ENCODE measurements at places on chromosomes 11 and 22.

DNA sequence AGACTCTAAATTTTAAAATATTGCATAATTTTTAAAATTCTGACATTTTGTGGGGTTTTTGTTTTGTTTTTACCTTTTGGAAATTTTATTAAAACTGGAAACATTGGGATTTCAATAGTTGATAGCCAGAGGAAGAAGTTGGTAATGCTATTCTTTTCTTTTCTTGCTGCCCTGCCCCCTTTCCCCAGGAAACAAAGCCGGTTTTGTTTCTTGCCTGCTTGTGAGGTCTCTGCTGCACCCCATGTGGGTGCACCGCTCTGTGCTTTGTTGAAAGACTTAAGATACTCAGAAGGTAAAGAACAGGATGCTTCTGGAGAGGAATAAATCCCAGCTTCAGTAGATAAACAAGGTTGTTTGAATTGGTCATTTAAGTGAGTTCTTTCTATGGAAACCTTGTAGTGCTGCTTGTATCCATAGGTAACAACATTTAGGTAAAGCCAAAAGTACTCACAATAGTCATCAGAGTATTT is 87.5 kb downstream of the YAP1 start:
- DNase-seq: no peak

- DNase-seq: no peak
Observed at GRCh38 chr22:48279461-48279756, 1517.0 kb downstream of the TBC1D22A start.

DNA sequence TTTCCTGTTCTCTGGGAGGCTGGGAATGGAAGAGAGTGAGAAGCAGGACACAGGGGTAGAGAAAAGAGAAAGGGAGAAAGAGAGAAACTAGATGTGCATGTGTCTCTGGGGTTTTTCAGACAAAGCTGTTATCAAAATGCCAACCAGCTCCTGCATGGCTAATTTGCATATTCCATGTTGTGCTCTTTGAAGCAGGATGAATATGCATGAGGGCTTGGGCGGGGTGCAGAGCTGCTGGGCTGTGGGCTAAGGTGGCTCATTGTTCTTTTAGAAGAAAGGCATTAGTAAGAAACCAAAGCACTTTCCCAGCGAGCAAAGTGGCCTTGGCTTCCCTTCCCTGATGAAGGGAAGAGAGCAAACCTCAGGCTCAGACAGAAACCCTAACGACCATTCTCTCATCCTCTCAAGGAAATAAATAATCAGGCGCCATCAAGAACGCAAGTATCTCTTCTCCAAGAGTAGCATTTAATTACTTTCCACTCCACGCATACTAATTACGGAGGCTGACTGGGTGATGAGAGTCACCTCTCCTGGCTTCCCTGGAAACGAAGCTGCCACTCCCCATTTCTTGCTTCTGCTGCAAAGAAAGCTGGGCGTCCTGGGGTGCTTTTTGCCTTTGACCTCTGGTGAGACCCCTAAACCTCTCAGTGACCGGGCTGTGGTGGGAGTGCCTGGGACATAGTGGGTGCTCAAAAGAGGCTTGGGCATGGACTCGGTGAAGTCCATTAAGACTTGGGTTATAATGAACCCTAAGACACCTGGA is 54.2 kb downstream of the FEZ1 start:
- no peak for DNase-seq

GRCh38 chr11:40602866-40603552 is 856.4 kb downstream of the LRRC4C start:
- DNase-seq: no peak

DNA sequence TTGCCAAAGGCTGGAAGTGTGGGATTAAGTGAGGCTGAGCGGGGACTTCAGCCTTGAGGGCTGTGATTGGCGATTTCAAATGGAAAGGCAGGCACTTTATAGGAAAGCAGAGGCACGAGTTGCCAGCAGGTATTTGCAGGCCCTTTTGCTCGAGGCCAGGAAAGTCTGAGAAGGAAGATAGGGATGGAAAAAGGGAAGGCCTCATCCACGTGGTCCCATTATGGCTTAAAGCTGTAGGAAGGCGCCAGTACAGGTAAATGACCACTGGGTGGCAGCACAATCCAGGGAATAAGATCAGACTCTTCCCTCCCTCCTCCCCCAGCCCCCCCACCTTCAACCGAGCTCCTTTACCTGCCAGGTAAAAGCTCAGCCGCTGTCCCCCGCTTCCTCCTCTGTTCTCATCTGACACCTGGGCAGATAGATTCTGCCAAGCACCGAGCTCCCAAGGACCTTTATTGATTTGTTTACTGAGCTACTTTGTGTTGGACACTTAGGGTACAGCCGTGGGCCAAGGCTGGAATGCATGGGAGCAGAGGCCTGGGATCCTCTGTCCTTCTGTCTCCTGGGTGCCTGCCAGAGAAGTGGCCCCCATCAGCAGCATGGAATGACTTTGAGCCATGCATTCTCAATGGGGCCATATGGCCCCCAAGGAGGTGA is 7.5 kb downstream of the P2RX3 start:
- peak; percentile 60 for DNase-seq

- no peak for DNase-seq
Observed at GRCh38 chr22:45812910-45813309, 141.3 kb downstream of the ATXN10 start.

- DNase-seq: no peak
Observed at GRCh38 chr11:120749395-120749794, 237.8 kb downstream of the GRIK4 start.

DNA sequence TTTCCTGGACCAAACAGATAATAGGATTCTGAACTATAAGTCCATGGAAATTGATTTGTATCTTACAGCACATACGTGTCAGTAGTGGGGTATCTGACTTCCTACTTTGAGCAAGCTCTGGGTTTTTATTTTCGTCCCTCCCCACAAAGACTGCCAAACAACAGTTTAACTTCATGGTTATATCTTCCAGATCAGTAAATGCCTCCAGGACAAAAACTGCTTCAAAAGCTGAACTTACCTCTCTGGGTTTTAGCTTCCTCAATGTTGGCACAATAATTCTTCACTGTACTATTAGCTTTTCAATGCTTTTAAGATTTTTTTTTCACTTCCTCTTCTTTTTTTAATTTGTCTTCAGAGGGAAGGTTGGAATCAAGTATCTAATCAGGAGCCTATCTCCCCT is 4.2 kb upstream of the DPF2 start:
- no peak for DNase-seq

- no peak for DNase-seq
Observed at GRCh38 chr11:126732981-126733380, 267.6 kb downstream of the KIRREL3 start.

- no peak for DNase-seq
Observed at GRCh38 chr11:61007383-61007955, 36.0 kb downstream of the CD6 start.

GRCh38 chr11:85875505-85875904 is 20.3 kb downstream of the CCDC83 start:
- peak; percentile 77 for DNase-seq

- DNase-seq: no peak
Observed at GRCh38 chr11:33544593-33545373, 155.8 kb downstream of the C11orf91 start.

DNA sequence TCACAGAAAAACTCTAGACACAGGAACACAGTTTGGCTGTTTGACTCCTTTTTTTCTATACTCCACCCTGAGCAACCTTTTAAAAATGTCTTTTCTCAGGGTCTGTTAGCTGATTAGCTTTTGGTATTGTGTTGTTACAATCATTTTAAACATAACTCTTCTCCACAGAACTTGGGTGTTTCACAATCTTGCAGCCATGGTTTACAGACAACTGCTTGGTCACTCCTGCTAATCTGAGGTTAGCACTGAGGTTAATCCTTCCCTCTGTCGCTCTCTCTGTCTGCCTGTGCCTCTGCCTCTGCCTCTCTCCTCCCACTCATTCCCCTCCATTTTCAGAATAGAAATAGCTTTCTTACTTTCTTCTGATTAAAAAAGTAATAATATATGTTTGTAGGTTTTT is 62.4 kb upstream of the ZBED5 start:
- no peak for DNase-seq

- DNase-seq: no peak
Observed at GRCh38 chr11:69227271-69227670, 66.7 kb upstream of the MYEOV start.

- peak; percentile 33 for DNase-seq
Observed at GRCh38 chr11:81007046-81007445, 1566.2 kb upstream of the TENM4 start.

DNA sequence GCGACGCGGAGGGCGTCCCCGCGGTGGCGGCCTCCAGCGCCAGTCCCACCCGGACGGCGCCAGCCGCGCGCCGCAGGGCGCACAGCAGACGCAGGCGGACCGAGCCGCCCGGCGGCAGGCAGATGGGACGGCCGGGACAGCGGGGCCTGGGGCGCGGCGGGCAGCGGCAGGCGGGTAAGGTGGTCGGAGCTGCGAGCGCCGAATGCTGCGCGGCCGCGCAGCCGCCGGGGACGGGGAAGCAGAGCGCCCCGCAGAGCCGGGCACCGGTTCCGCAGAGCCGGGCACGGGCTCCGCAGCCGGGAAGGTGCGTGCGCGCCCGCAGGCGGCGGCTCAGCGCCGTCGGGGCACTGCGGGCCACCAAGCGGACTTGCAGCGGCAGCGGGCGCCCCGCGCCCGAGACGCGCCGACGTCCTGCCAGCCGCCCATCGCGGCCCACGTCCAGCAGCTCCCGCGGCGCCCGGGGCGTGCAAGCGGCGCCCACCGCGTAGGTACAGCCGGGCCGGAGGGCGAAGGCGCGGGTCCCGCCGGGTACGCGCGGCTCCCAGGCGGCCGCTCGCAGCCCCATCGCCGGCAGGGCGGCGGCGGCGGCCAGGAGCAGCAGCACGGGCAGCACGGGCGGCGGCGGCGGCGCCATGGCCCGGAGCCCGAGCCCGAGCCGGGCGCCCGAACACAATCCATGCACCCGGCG is 739 bp downstream of the CELSR1 start:
- no peak for DNase-seq

- DNase-seq: no peak
Observed at GRCh38 chr22:17117890-17118289, 3.3 kb downstream of the TMEM121B start.

DNA sequence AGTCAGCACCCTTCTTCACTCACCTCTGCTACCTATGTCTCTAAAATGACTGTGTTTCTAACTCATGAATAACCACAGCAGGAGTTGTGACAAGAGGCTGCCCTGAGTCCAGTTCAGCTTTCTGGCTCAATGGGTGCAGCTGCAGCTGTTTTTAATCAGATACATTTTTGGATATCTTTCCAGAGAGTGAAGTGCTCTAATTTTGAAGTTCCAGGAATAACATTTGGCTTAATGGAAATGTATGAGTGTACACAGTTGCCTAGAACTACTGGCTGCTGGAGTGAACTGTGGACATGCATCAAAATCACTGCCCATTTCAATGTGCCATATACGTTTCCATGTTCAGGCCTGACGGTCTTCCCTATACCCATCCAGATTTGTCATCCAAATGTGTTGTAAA is 769.5 kb upstream of the ANO3 start:
- DNase-seq: no peak

- DNase-seq: no peak
Observed at GRCh38 chr22:27992294-27993165, 73.5 kb upstream of the PITPNB start.

- no peak for DNase-seq
Observed at GRCh38 chr11:43135966-43136534, 175.7 kb upstream of the API5 start.

DNA sequence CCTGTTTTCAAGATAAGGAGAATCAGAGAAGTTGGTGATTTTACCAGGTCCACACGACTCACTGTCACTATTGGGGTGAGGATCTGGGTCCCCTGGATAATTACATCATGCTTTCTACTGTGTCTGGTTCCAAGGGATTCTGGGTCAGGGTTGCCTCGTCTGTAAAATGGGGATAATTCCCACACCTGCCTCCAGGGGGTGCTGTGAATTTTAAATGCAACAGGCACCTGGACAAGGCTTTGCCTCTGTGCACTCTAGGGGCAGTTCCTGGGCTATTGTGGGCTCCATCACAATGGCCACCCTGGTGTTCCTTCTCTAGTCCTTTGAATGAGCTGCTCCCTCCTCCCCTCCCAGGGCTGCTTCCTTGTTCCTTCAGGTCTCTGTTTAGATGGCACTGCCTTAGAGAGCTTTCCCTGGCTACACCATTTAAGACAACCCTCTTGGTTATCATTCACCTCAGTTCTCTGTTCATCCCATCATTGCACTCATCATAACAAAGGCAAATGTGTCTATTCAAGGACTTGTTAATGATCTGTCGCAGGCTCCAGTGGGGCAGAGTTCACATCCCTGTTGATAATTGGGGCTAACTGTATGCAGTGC is 178.6 kb downstream of the MIAT start:
- DNase-seq: peak; percentile 23

DNA sequence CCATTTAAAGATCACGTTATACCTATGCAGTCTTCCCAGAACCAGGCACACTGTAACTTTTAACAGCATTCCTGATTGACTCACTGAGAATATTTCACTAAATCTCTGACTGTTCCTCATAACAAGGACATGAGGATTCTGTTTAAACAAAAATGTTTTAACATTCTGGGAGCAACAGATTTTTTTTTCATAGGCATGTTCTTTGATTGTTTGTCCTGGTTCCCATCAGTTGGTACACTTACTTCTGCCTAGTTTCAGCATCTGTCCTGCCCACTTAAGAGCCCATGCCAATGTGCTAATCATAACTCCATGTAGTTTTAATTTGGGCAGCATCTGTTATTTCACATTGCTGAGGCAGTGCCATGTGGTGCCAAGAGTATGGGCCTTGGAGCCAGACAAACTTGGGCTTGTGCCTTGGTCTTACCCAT is 138.5 kb upstream of the CTSC start:
- peak; percentile 93 for DNase-seq

DNA sequence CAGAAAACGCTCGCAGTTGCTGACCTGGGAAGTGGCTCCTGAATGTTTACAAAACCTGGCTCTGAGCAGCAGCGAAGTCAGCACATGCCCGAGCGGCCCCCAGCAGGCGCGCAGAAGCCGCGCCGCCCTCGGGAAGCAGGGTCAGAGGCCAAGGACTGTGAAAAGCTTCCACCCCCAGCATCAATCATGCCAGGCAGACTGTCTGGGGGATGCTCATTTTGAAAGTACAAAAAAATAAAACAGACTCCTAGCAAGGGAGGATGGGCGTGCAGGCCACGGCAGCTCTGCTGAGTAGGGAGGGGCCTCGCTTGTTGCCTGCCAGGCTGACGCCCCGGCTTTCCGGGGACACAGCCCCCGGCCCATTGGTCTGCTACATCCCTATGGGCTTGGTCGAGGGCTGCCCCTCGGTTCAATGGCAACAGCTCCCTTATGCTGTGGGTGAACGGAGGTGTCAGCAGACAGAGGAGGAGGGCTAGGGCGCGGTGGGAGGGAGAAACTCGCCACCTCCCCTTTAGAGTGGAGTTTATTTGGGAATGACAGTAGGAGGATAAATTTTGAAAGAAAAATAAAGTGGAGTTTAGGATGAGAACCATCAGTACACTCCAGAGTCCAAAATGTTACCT is 37.7 kb upstream of the GNB1L start:
- no peak for DNase-seq

GRCh38 chr11:690738-691633 is 4.0 kb downstream of the DEAF1 start:
- DNase-seq: no peak

GRCh38 chr11:111759376-111759775 is 6.8 kb downstream of the PPP2R1B start:
- no peak for DNase-seq

GRCh38 chr11:66465373-66466224 is 1.1 kb upstream of the PELI3 start:
- no peak for DNase-seq

- DNase-seq: no peak
Observed at GRCh38 chr11:57773026-57773598, 11.5 kb downstream of the CTNND1 start.

GRCh38 chr11:41018224-41018623 is 441.2 kb downstream of the LRRC4C start:
- no peak for DNase-seq

- peak; percentile 41 for DNase-seq
Observed at GRCh38 chr22:49632199-49633009, 195.3 kb downstream of the BRD1 start.

Measured in AG10803 (cell line).